ENCODE measurements at places on chromosomes 4 and X.

- no peak for DNase-seq
Observed at GRCh38 chr4:22471419-22471818, 44.4 kb downstream of the ADGRA3 start.

- no peak for DNase-seq
Observed at GRCh38 chr4:22500128-22500611, 15.7 kb downstream of the ADGRA3 start.

- DNase-seq, result no peak
Observed at GRCh38 chr4:33296876-33297455, 2576.8 kb downstream of the PCDH7 start.

DNA sequence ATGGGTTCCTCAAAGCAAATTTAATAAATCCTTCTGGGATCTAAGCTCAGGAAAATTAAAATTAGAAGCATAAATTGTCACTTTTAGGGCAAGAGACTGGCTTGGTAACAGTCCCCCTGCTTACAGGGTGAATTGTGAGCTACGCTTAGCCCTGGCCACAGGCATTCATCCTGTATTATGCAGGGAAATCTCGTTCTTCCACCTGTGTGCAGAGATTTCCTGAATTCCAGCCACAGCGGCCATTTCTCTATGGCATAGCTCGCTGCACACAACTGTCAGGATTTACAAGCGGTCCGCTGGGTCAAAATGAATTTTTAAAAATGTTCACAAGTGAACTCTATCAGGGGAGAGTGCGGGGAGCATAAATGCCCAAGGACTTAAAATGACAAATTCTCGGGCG, 111.9 kb downstream of the DCTD start:
- DNase-seq, result no peak

DNA sequence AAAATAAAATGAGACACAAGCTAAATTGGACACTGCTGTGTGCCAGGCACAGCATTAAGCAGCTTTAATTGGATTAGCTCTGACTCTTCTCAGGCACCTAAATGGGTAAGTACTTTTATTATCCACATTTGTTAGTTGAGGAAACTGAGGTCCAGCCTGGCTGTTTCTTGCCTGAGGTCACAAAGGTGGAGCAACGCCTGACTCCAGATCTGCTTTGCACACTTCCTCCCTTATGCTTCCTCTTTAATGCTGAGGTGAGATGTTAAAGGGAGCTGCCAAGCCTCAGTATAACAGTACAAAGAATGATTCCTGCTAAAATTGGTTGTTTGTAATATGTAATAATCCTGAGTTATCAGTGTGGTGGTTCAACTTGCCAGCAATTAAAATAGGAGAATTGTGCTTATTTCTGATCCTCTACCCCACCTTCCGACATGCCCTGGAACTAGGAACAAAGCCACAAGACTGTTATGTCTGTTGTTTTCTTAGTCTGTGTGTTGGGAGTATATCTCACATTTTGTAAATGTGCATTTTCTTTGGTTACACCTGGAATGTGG, 74.4 kb downstream of the AFF1 start:
- no peak for DNase-seq

- DNase-seq, result peak; percentile 8
Observed at GRCh38 chr4:111466811-111467604, 678.2 kb upstream of the FAM241A start.

- no peak for DNase-seq
Observed at GRCh38 chr4:30832639-30833038, 112.5 kb downstream of the PCDH7 start.

DNA sequence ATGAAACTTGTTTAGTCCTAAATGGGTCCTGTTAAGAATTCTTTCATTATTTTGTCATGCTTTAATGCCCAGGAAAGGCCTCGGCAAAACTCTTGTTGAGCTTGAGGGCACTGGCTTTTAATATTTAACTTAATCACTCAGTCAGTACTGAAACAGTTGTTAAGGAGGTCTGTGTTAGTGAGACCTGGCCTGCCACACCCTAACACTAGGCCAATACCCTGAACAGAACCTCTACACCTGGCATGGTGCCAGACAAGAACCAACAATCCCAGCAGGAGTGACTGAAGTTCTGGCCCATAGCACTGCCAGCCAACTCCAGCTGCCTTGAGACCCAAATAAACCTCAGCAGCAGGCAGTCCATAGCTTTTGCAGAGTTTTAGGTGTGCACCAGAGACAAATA, 85.7 kb upstream of the ITM2A start:
- DNase-seq, result no peak

- DNase-seq, result no peak
Observed at GRCh38 chrX:68835104-68835442, 6.3 kb downstream of the EFNB1 start.

DNA sequence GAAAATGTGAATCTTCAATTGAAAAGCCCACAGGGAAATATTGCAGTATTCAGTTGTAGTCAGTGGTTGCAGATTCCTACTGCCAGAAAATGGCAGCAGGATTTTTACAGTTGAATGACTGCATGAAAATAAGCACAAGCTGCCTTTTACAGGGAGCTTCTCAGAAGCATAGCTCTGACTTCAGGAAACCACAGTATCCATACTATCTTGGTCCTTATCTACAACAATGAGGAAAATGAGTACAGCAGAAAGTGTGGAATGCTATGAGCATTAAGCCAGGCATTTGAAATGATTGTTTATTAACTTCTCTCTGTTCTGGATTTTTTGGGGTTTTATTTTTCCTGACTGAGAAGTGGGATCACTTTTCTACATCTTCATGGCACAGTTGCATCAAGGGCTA, 34.6 kb upstream of the PRRG1 start:
- DNase-seq, result no peak

GRCh38 chrX:153460826-153461225, 9.6 kb downstream of the HAUS7 start:
- DNase-seq, result peak; percentile 57

GRCh38 chrX:71515038-71515396, 17.9 kb upstream of the OGT start:
- no peak for DNase-seq

DNA sequence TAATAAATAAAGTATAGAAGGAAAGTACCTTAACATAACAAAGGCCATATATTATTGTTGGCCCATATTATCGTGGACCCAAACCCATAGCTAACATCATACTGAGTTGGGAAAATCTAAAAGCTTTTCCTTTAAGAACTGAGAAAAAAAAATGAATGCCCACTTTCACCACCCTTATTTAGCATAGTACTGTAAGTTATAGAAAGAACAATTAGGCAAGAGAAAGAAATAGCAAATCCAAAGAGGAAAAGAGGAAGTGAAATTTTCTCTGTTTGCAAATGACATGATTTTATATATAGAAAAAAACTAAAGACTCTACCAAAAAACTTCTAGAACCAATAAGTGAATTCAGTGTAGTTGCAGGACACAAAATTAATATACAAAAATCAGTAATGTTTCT, 1854.6 kb downstream of the PCDH7 start:
- no peak for DNase-seq

DNA sequence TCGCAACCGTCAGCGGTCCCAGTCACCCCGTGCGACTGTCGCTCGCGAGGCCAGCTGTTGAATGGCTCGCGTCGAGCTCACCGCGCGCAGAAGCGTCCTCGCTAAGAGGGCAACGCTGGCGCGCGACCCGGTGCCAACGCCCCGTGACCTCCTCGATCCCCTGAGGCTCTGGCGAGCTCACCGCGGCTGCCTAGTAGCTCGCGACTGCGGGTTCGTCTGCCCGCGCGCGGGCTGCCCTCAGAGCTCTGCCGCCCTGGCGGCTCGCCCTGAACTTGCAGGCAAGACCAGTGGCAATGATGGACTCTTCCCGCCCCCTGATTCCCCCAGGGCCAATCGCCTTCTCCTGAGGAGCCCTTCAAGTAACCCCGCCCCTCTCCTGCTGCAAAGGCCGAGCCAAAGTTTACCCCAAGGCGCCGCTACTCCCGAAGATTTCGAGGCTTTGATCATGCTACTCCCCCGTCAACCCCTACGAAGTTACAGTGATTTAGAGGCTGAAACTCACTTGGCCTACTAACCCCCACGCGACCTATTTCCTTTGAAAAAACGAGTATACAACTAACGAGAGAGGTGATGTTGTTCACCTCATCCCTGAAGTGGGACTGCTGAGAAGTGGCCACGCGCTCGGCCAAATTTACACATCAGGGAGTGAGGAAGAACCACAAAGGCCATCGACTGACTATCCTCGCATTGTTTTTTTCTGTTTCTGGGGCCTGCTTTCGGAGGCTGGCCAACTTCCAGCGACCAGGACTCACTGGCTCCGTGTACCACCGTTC, 37.5 kb downstream of the PGRMC1 start:
- DNase-seq, result no peak

DNA sequence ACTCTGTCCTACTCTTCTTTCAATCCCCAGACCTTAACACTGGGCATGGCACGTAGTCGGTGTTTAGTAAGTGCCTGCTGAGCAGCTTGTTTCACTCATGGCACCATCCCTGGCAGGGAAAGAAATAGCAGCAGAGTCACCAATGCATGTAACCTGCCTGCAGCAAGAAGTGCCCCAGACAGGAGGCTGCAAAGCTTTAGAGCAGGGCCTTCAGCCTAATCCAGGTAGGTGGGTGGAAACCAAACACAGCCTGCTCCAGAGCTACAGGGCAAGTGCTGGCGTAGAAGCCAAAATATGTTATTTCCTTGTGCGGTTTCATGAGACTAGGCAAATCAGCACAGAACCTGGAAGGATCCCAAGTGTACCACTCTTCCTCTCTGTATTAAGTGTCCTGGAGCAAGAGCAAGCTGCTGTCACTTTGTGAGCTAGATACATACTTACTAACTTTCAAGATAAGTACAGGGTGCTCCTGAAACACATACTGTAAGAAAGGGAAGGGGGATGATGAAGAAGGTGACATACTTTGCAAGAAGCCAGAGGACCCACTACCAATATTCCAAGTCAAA, 5.5 kb downstream of the PROM1 start:
- no peak for DNase-seq

- no peak for DNase-seq
Observed at GRCh38 chrX:153388722-153389459, 12.3 kb downstream of the PNMA6E start.

DNA sequence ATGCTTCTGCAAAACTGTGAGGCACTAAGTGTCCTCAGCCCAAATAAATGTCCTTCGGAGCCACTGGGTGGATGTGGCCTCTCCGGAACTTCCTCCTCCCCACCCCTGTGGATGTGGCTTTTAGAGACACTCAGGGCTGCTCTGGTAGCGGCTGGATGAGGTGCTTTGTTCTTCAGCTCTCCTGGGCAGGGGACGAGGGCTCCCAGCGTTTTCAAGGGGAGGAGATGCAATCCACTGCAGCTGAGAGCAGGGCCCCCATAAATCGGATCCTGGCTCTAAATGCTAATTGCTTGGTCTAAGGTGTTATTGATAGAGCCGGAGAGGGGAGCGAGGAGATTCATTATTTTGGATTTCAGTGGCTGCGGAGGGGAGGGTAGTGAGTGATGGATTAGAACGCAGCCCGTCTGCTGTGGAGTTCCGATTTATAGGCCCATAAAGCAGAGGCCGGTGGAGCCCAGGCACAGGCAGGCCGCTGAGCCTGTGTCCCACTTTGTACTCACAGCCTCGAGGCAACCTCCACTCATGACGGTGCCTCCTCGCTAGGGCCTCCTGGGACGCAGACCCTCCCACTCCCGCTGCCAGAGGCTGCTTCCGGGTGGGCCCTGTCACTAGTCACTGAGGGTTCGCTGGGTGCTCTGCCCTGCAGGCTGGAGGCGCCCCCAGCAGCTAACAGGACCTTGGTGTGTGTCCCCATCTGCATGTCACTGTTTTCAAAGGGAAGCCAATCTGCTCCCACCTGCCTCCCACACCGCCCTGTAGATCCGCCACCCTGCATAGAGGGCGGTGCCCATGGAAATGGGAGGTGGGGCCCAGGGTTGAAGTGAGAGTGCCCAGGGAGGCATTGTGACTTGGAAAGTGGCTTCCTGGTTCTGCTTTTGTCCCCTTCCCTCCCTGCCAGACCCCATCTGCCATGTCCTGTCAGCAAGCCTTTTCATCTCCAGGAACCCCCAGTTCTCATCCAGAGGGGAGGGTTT, 135.4 kb upstream of the PSAPL1 start:
- no peak for DNase-seq

- DNase-seq, result no peak
Observed at GRCh38 chr4:129136433-129136832, 40.5 kb downstream of the C4orf33 start.

GRCh38 chr4:141220271-141220670, 424 bp upstream of the ZNF330 start:
- no peak for DNase-seq

DNA sequence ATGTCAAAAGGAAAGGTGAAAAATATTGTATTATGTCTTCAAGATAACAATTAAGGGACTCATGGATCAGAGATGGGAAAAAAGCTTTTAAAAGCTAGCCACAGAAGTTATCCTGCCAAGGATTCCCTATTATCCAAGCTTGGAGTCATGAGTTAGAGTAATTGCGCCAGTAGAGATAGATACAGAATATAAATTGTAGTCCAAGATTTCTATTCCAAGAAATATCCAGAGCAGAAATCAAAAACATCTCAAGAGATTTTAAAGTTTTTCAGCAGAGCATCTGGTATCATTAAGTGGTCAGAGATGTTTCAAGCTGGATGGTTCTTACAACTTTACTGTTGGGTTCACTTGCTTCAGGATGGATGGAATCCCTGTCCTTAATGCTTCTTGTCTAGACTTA, 186.7 kb downstream of the PCDH18 start:
- DNase-seq, result no peak

DNA sequence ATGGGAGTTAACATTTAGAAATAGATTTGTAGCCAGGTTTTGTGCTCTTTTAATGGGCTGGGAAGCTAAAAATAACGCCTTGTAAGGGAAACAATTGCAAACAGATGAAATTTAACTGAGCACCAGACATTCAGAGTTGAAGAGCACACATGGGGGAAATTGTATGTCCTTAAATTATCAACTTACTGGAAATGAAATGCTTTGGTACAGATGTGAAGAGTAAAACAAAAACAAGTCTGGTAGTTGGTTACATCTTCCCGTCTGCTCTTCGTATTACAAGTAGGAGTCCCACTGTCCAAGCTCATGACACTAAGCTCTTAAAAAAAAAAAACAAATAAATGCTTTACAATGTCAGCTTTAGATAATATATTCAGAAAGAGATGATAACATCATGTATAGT, 59.5 kb upstream of the RPA4 start:
- no peak for DNase-seq

Measured in ELR (cell line).